ENCODE measurements at places on chromosomes 7 and 10.

GRCh38 chr10:109959259-109960145 is 36.2 kb upstream of the XPNPEP1 start:
- DNase-seq, result no peak

DNA sequence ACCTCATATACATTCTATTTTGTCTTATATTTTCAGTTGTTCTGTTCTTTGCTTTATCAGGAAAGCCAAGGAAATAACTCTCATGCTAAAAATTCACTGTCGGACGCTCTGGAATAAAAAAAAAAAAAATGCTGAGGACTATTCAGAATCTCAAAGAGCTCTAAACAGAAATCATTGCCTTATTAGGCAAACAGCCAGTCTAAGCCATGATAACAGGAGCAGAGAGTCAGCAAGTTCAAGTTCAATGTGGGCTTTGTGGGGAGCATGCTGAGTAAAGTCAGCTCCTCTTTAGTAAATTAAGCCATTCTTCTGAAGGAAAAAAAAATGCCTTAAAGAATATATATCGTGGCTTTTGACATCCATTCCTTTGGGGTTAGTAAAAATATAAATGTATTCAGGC is 13.6 kb upstream of the FAM13C start:
- no peak for DNase-seq

DNA sequence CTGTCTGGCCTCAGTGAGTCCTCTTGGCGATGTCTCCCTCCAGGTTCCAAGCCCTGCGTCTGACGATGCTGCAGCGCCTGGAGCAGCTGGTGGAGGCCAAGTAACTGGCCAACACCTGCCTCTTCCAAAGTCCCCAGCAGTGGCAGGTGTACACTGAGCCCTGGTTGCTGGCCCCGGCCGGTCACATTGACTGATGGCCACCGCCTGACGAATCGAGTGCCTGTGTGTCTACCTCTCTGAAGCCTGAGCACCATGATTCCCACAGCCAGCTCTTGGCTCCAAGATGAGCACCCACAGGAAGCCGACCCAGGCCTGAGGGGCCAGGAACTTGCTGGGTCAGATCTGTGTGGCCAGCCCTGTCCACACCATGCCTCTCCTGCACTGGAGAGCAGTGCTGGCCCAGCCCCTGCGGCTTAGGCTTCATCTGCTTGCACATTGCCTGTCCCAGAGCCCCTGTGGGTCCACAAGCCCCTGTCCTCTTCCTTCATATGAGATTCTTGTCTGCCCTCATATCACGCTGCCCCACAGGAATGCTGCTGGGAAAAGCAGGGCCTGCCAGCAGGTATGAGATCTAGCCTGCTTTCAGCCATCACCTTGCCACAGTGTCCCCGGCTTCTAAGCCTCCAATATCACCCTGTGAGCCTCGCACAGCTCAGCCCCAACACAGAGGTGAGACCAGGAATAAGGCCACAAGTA is 7.3 kb upstream of the ZNF22 start:
- DNase-seq, result no peak

DNA sequence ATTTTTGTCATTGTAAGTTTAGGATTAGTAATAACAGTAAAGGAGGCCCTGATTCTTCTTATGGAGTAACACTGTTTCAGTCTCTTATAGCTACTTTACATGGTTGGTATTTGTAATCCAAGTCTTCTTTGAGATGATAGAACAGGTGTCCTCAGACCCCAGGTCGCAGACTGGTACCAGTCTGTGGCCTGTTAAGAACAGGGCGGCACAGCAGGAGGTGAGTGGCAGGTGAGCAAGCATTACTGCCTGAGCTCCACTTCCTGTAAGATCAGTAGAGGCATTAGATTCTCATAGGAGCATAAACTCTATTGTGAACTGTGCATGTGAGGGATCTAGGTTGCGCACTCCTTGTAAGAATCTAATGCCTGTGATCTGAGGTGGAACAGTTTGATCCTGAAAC is 77.3 kb downstream of the STK31 start:
- no peak for DNase-seq

DNA sequence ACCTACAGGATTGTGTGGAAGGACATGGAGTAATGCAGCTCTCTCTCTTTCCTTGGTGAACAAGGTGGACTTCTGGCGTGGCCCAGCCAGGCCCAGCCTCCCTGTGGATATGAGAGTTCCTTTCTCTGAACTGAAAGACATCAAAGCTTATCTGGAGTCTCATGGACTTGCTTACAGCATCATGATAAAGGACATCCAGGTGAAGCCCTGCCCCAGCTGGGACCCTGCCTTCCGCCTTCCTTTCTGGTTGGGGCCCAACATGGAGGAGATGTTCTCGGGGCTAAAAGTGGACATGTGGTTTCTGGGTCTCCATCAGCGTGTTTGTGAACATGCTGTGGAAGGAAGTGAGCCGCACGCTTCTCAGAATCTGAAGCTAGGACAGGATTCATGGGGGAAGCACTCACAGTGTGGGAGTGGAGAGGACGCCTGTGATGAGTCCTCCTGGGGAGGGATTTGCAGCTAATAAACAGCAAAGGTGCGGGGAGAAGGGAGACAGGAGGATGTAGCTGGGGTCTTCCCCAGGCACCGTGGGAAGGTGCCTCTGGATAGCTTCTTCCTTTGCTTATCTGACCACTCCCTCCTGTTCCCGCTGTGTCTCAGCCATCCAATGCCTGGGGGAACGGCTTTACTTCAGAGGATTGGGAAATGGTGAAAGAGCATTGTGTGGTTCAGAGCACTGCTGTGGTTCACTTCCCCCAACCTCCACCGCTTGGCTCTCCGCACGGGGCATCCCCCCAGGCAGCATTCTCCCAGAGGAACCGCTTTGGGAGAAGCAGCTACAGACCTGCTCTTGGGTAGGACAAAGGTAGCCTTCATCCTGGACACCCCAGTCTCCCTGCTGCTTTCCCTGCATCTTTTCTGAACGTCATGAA is 5.5 kb downstream of the CPA5 start:
- DNase-seq, result no peak

- DNase-seq, result no peak
Observed at GRCh38 chr10:15478429-15478828, 107.3 kb upstream of the FAM171A1 start.

DNA sequence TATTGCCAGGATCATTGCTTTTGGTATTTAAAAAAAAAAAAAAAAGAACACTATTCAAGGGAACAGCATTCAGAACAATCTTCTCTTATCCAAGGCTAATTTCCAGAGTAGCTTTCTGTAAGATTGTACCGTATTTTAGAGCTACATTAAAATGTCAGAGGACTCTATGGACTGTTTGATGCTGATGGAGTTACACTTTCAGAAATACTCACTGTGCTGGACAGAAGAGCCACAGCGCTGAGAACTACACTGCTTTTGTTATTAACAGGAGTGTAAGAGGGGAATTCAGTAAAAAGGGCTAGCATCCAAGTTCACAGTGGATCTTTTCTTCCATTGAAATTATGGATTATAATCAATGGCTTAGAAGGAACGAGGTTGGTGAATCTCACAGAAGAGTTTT is 247.7 kb downstream of the AHR start:
- no peak for DNase-seq

GRCh38 chr7:71255537-71256178 is 123.7 kb downstream of the GALNT17 start:
- no peak for DNase-seq

DNA sequence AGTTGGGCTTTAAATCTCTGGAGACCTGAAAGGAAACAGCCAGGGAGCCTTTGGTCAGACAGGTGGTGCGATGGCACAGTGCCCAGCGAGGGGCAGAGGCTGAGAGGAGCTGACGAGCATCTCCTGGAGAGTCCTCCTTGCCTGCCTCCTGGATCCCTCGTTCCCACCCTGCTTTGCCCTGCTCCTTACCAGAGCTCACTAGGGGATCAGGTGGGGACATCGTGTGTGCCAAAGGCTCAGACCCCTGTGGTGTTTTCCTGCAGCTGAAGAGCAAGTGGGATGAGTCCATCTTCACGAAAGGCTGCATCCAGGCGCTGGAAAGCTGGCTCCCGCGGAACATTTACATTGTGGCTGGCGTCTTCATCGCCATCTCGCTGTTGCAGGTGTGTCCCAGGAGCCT is 21.8 kb upstream of the SH2D4B start:
- DNase-seq, result no peak

DNA sequence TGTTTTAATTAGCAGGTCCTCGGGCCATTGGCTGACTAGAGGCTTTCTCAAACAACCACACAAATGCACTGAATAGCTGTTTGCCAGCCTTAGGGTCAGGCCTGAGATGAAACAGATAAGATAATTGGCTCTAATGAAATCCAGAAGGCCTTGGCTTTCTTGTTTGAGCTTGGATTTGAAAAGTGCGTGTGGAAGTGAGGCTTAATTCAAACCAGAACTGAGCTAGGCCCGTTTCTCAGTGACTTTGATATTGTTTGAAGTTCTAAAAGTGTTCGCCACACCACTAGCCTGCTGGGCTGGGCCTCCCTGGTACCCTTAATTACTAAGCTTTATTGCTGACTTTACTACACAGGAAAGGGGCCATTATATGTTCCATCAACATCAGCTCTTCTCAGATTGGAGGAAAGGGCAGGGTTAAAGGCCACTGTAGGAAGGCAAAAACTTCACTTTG is 270.6 kb downstream of the TWIST1 start:
- DNase-seq, result no peak

- DNase-seq, result no peak
Observed at GRCh38 chr7:81298951-81299666, 380.3 kb upstream of the SEMA3C start.

- DNase-seq, result no peak
Observed at GRCh38 chr10:2948127-2948854, 119.1 kb upstream of the PFKP start.

DNA sequence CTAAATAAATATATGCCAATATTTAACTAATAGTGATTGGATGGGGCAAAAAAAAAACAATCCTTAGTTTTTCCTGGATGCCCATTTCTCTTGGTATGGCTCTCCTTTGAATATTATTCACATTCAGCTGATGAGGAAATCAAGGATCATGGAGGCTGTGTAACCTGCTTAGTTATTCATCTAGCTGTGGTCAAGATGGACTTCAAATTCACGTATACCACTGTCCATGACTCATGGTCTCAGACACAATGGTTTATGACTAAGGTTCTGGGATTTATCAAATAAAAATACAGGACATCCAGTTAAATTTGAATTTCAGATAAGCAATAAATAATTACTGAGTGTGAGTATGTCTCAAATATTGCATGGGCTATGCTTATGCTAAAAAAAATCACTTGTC is 191.5 kb upstream of the CELF2 start:
- no peak for DNase-seq

DNA sequence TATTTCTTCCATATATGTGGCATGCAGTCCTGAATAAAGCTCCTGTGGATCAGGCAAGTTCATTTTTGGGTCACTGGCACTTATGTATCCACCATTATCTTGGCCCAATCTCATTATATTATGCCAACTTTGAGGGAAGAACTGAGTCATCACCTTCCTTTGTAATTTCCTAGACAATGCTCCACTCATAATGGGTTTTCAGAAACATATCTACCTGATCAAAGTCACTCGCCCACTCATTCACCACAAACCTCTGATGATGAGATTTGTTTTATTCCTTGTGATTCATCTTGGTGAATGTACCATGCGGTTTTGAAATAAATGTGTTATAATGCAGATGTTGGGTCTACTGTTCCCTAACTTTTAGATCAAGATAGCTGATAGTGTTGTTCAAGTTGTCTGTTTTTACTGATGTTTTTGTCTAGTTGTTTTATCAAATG is 525.8 kb downstream of the KIF20B start:
- no peak for DNase-seq

- DNase-seq, result no peak
Observed at GRCh38 chr10:64288404-64288803, 767.2 kb downstream of the REEP3 start.

DNA sequence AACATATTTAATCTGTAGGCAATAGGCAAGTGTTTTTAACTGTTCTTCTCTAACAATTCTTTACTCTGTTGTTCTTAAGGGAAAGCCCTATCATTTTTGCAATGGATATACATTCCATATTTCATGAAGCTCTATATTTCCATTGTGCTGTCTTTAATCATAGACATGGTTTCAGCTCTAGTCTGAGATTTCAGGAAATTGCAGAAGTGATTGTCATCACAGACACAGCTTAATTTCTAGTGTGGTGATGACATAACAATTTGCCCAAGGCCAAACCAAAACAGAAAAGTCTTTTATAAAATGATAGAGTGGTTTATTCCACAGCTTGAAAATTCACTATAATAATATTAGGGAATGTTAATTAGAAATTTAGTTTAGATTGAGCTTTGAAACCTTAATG is 494.1 kb upstream of the SEMA3A start:
- no peak for DNase-seq

DNA sequence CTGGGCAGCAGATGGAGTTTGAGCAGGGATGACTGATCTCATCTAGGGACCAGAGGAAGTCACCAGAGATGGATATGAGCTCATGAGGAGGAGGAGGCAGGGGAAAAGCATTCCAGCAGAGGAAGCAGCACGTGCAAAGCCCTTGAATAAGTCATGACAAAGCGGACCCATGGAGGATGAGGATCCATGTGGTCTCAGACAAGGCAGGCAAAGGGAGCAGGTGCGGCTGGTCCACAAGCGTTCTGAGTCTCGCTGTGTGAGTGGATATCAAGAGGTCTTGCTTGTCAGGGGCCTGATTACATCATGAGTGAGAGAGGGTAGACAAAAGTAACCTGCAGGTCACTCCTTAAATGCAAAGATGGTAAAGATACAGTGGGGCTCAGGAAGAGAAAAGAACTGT is 307.6 kb downstream of the GRID1 start:
- no peak for DNase-seq

DNA sequence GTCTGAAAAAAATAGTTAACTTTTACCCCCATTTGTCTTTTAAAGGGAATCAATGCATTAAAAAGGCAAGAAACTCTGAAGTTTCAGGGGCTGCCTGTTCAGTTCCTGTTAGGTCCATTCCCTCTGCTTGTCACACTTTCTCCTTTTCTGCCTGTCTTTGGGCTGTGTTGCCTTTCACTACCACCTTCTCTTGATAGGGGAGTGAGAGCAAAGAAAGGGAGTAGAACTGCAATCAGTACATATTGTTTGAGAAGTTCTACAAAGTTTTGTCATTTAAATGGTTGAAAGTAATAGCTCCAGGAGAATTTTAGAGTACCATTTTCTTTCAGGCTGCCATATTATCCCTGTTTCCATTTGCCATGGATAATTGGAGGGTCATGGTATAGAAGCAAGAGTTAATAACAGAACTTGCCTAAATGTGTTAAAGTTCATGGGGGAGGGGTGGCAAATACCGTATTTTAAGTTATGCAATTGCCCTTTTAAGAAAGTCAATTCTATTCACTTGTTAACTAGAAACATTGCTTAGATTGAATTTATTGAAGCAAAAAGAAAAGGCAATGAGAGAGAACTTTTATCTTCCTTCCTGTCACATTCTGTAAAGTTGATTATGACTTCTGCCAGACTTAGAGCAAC is 38.6 kb downstream of the MPLKIP start:
- DNase-seq, result no peak

GRCh38 chr10:50946991-50947781 is 61.8 kb upstream of the A1CF start:
- DNase-seq, result no peak

- no peak for DNase-seq
Observed at GRCh38 chr7:158771213-158771834, 58.0 kb downstream of the ESYT2 start.
